Stimulated activated CD4-positive, alpha-beta T cell treated with anti-CD3 and anti-CD28 coated beads, Interleukin-12 subunit alpha, Interleukin-12 subunit beta, amount 100 ng/mL, for 4 hours (primary cell): ENCODE measurements at places on chromosomes 5 and 9.

DNA sequence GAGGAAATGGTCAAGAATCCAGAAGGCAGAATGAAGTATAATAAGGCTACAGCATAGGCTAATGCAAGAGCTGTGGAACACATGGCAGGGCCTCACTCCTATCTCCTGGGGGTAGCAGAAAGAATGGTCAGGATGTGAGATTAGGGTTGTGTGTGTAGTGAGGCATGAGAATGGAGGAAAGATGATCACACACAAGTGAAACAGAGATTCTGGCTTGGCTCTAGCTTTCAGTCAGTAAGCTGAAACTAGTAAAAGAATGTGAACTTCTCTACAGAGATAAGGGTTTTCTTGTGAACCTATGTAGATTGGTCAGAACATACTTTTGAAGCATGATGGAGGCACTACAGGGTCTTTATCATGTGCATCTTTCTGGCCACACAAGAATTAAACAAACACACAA lies 298.8 kb downstream of the ASTN2 start:
- no peak for DNase-seq

GRCh38 chr5:163695830-163696578 lies 190.6 kb downstream of the MAT2B start:
- no peak for DNase-seq

- DNase-seq, result no peak
Measured at GRCh38 chr5:110965773-110966581, 105.5 kb upstream of the TSLP start.

DNA sequence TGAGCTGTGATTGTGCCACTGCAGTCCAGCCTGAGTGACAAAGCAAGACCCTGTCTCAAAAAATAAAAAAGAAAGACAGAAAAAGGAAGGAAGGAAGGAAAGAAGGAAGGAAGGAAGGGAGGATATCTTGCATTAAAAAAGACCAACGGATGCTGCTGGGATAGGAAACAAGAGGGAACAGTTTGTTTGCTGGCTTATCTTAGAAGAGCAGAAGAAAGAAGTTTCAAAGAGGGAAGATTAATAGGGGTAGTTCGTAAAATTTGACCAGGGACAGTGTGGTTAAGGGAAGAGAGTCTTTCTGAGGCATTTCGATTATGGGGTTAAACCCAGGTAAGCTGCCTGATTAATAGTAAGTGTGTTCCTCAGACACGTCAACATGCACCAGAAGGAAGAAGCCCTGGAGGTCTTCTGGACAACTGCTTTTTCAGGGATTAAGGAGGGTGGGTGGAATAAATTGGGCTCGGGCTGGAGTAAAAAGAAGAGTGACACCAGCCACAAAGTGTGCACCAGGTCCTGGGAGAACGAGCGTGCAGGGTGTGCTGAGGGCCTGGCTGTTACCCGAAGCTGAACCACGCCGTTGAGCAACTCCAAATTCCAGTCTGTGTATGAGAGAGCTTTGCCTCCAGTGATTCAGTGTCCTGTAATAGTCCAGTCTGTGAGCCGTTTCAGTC lies 24.8 kb downstream of the FYB1 start:
- no peak for DNase-seq

DNA sequence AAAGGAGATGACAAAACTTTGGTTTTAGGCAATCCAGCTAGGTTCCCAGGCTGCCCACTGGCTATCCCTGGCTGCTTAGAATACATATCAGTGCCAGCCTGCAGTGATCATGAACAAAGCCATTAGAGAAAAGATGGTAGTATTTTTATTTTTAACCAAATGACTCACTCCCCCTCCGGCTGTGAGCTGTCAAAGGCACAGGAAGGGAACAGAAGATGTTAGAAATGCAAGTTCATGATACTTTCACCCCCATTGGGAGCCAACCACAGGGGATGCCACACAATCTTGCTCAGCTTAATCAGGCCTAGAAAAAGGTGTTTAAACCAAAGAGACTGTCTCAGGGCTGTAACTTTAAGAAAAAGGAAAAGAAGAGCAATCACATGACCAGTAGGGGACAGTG lies 70.3 kb upstream of the ASTN2 start:
- no peak for DNase-seq

DNA sequence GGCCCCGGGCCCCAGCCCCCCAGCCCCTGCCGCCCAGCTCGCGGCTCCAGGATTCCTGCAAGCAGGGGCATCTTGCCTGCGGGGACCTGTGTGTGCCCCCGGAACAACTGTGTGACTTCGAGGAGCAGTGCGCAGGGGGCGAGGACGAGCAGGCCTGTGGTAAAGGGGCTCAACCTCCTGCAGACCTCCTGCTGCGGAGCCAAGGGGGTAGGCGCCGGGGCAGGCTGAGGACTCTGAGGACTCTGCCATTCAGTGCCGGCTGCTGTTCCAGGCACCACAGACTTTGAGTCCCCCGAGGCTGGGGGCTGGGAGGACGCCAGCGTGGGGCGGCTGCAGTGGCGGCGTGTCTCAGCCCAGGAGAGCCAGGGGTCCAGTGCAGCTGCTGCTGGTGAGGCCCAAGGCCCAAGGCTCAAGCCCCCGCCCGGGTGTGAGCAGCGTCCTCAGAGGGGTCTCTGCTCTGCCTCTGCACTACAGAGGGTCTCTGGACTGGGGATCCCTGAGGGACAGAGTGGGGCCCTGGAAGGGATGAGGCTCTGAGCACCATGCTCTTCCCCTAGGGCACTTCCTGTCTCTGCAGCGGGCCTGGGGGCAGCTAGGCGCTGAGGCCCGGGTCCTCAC lies 3.4 kb downstream of the MAMDC4 start:
- DNase-seq, result no peak

DNA sequence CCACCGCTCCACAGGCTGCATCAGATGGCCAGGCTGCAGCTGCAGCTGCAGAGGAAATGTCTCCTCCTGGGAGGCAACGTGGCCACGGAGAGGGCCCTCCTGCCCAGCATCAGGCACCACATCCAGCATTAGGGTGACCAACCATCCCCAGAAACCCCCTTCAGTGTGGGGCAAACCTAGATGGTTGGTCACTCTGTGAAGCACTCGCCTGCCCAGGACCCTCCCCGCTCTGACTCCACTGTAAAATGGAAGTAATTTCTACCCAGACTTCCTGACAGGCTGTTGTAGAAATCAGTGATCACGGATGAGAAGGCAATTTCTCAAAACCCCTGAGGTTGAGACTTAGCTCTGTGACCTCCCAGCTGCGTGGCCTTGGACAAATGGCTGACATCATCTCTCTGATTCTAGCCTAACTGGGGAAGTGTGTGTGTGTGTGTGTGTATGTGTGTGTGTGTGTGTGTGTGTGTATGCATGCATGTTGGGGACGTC lies 31.6 kb downstream of the B4GALT1 start:
- DNase-seq, result no peak

GRCh38 chr9:120482424-120483186 lies 97.4 kb downstream of the CDK5RAP2 start:
- no peak for DNase-seq

GRCh38 chr5:1887588-1888360 lies 5.0 kb upstream of the IRX4 start:
- no peak for DNase-seq

DNA sequence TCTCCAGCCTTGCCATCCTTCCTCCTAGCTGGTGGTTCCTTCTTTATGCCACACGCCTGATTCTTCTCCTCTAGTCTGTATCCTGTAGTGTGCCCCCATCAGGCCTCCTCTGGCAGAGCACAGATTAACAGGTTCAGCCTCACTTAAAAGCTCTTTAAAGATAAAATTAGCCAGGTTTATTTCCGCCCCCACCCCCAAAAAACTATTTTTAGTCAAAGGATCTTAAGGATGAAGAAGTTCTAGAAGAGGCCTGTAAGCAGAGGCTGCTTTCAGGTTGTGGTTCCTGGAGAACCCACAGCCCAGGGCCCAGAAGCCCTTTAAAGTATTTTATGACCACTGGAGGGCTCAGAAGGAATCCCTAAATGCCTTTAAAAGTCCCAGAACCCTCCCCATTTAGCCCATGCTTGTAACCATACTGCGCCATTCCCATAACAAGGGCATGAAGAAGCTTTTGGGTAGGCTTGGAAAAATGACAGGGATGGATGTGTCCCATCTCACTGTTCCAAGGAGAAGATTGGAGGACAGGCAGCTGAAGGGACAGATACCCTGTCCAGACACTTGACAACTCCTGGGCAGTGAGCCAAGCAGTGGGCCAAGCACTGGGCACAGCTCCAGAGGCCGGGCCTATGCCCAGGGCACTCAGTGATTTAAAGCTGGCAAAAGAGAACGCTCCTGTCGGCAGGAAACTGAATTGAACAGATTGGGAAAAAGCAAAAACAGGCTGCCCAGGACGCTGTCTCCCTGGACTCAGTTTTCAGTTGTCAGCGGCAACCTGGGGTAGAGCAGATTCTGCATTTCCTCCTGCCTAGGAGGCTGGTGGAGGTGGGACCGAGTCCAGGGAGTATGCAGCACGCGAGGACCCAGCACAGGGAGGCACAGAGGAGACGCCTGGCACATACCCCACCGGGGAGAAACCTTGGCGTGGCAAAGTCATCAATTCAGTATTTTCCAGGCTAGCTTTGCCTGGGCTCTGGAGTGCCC lies 106.3 kb upstream of the SSBP2 start:
- no peak for DNase-seq

DNA sequence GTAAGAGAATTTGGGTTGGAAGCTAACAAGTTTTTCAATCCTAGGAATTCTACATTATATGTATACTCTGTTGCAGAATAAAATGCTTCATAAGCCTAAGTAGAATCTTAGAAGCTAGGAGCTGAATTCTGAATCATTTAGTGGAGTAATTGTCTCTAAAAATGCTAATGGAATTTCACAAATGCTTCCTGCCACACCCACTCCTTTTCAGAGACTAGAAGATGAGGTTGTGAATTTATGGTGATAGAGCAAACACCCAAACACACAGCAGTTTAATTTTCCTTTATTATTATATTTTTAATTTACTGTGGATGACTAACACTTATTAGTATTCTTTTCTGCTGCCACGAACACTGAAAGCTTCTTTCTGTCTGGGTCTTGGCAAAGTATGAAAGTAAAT lies 208.0 kb upstream of the PDE4D start:
- DNase-seq, result no peak

GRCh38 chr9:115057559-115057958 lies 60.4 kb downstream of the TNC start:
- no peak for DNase-seq

- no peak for DNase-seq
Measured at GRCh38 chr5:132688536-132689339, 14.9 kb downstream of the IL4 start.

DNA sequence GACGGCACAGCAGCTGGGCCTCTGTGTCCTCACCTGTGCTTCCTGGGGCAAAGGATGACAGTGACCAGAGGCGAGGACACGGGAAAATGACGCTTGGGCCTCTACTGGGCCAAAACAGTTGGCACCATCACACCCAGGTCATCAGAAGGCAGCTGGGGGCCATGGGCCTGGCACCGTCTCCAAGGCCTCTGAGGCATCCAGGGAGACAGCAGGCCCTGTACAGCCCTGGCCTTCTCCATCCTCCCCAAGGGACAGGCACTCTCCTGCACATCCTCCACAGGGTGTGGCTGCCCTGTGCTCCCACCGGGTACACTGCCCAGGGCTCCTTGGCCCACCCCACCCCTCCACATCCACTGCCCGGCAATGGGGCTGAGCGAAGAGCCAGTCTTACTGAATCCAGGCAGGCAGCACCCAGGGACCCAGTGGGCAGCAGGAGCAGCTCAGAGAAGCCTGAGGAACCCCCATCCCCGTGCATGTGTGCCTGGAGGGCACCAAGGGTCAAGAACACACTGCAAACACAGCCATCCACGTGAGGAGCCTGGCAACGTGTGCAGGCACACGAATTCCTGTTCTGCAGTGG lies 4.0 kb downstream of the LPCAT1 start:
- DNase-seq, result no peak

DNA sequence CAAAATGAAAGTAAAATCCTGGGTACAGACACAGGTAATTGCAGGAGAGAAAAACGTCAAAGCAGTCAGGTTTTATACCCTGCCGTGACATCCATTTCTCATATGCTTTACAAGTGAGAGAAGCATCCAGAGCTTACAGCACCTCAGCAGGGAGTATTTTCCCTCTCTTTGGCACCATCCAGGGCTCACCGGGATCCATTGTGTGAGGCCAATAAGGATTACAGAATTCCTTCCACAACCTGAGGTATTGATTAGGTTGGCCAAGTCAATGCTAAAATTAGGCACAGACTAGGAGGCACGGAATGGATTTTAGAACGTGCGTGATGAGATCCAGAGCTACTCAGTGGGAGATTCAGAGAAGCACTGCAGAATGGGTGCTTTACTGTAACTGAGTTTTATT lies 296.6 kb downstream of the FBXL7 start:
- no peak for DNase-seq

- DNase-seq, result no peak
Measured at GRCh38 chr5:17269201-17269600, 51.8 kb downstream of the BASP1 start.

GRCh38 chr9:115341426-115341825 lies 223.5 kb upstream of the TNC start:
- no peak for DNase-seq

- DNase-seq, result no peak
Measured at GRCh38 chr5:149798466-149798865, 68.4 kb downstream of the PPARGC1B start.
